Lung (tissue), 17 donors: ENCODE measurements at places on chromosomes 3 and 15. TPM values are rescaled to one million over a fixed set of nuclear protein-coding genes. Genes with fewer than 3 reads are reported as not detected.

SERINC4 gene
- not detected for total RNA-seq

SPATA12 gene
- total RNA-seq: 0.15 TPM

EOMES gene
- total RNA-seq: 0.52 TPM

GRCh38 chr15:92141607-92142006 lies 252.1 kb upstream of the ST8SIA2 start:
- H3K27me3 ChIP-seq: no peaks in the 10 kb centered on the region
- H3K36me3 ChIP-seq: peaks cover 7% of the 10 kb centered on the region
- H3K4me3 ChIP-seq: no peak overlapping the region
- no peak for DNase-seq
- H3K27ac ChIP-seq: no peak overlapping the region

DNA sequence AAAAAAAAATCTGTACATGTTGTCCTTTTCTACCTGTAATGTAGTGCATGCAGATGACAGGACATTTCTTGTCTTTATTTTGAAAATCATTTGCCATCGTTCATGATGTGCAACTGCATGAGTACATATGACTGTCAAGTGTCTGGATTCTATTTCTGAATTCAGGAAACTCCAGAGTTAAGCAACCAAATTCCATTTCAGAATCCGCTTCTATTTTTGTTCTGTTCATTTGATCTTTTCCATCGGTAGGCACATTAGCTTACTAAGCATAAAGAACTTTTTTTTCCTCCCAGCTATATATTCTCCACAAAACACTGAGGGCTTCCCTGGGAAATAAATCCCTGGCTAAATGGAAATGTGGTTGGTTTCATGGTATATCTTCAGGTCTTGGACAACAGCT lies 365.6 kb downstream of the PTPRG start:
- DNase-seq: peak; percentile 66
- H3K27me3 ChIP-seq: no peaks in the 10 kb centered on the region
- no peaks in the 10 kb centered on the region for H3K4me1 ChIP-seq
- H3K36me3 ChIP-seq: no peaks in the 10 kb centered on the region
- H3K27ac ChIP-seq: peak overlapping the region; percentile 65
- no peak overlapping the region for H3K4me3 ChIP-seq

DNA sequence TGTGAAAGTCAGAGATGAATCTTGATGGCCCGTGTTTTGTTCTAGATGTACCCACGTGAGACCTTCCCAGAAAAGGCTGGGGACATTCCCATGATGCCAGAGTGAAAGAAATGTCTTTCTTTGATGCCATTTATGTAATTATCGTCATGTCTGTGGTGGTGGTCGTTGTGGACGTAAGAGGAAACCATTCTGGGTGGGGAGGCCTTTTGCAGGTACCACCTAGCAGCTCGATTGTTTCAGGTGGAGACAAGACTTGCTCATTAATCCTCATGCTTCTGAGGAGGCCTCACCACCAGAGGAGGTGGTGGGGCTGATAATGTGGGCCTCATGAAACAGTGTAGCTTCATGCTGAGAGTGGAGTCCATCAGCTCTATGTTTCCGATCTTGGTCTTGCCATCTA lies 58.1 kb upstream of the USP3 start:
- H3K27me3 ChIP-seq: no peaks in the 10 kb centered on the region
- peaks cover 9% of the 10 kb centered on the region for H3K4me1 ChIP-seq
- H3K4me3 ChIP-seq: no peak overlapping the region
- DNase-seq: no peak
- H3K36me3 ChIP-seq: no peaks in the 10 kb centered on the region

GRCh38 chr15:50854601-50855490 lies 53.6 kb upstream of the AP4E1 start:
- H3K36me3 ChIP-seq: no peaks in the 10 kb centered on the region
- no peaks in the 10 kb centered on the region for H3K27me3 ChIP-seq
- no peaks in the 10 kb centered on the region for H3K4me1 ChIP-seq
- peak; percentile 22 for DNase-seq
- no peak overlapping the region for H3K27ac ChIP-seq

DNA sequence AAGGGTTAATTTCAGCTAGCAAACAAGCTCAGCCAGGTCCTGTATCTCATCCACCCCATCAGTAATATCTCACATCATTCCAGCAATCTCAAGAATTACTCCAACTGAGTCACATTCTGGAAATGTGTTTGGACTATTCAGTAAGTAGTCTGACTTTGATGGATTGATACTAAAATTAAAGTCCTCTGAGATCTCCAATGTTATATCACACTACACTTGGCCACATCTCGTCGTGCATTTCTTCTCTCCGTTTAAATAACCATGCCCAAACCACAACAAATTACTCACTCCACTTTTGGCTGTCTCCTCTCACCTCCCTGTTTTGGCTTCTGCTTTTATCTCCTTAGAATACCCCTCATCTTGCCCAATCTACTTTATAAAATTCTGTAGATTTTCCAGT lies 292.2 kb downstream of the PYDC2 start:
- H3K36me3 ChIP-seq: no peaks in the 10 kb centered on the region
- DNase-seq: no peak
- H3K4me3 ChIP-seq: no peak overlapping the region
- H3K27me3 ChIP-seq: no peaks in the 10 kb centered on the region
- no peak overlapping the region for H3K27ac ChIP-seq
